ENCODE measurements at places on chromosomes 16 and 17. TPM values are rescaled to one million over a fixed set of nuclear protein-coding genes. Genes with fewer than 3 reads are reported as not detected.
A peak's percentile ranks its signal among the peaks of the same experiment; 100 is the strongest.

DNA sequence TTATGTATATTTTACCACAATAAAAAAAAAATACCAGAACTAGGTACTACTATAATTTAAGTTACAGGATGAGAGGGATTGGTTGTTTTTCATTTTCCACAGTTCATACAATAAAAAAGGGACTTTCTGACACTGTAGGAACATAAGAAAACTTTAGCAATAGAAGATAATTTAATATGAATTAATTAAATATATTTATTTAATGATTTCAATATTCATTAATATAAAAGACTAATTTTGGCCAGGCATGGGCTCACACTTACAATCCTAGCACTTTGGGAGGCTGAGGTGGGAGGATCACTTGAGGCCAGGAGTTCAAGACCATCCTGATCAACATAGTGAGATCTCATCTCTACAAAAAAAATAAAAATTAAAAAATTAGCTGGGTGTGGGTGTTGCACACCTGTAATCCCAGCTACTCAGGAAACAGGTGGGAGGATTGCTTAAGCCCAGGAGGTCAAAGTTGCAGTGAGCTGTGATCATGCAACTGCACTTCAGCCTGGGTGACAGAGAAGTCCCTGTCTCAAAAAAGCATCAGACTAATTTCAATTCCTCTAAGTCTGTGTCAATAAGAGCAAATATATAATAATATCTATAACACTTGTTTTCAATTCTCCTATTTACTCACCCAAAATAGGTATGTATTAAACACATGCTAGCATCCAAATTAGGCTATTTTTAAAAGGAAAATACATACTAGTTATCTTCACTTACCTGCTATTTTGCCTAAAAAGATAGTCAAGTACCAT is 79.6 kb downstream of the BRIP1 start:
- DNase-seq: no peak

GRCh38 chr17:31269578-31269983 is 27.5 kb downstream of the OMG start:
- peak; percentile 88 for DNase-seq

DNA sequence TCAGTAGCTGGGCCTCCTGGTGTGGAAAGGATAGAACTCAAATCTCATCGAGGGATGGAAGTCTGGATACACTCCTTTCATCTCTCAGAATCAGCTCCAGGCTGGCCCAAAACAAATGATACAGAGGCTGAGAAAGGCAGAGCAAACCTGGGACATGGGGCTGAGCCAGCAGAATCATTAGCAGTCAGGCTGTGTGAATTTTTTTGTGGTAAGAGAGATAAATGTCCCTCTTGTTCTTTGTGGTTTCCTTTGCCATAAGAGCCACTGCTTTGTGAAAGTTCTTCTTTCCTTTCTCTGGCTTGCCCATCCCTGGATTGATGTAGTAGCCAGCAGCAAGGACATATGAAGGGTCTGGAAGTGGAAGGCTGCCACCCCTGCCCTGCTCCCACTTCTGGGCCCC is 146.2 kb downstream of the CDH13 start:
- DNase-seq: no peak

DNA sequence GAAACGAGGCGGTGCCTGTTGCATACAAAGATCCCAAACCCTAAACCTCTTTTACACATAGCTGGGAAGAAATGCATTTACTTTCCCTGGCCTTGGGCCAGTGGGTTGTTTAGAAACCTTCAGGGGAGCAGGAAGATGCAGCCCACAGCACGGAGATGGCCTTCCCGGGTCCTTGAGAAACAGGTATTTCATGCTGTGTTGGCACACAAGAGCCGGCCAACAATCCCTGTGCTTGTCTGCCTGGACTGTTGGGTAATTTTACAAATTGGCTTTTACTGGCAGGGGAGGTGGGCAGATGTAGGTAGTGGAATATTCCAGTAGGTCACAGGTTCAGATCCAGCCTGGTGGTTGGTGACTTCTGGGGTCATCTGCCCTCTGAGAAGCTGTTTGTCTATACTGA is 148.0 kb downstream of the FOXL1 start:
- DNase-seq: no peak

TMEM235 gene
- not detected for total RNA-seq

DNA sequence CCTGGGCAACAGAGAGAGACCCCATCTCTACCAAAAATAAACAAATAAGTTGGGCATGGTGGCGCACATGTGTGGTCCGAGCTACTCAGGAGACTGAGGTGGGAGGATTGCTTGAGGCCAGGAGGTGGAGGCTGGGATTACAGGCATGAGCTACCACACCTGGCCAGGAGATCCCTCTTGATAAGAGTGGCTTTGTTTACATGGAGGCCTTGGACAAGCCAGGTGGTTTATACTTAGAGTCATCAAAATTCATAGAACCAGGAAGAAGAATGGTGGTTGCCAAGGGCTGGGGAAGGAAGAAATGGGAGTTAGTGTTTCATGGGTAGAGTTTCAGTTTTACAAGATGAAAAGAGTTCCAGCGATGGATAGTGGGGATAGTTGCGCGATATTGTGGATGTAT is 8.8 kb upstream of the ZFP1 start:
- no peak for DNase-seq

Measured in endothelial cell of umbilical vein (primary cell).